ENCODE measurements at places on chromosomes 12 and 14. TPM values are rescaled to one million over a fixed set of nuclear protein-coding genes. Genes with fewer than 3 reads are reported as not detected.
A peak's percentile ranks its signal among the peaks of the same experiment; 100 is the strongest.

The KRT3 gene
- not detected for total RNA-seq

GRCh38 chr14:61269321-61270083, 11.6 kb downstream of the TMEM30B start:
- H3K27ac ChIP-seq = no peak overlapping the region
- peaks cover 4% of the 10 kb centered on the region for H3K4me1 ChIP-seq
- H3K27me3 ChIP-seq = peaks cover 6% of the 10 kb centered on the region
- H3K4me3 ChIP-seq = no peak overlapping the region
- no peaks in the 10 kb centered on the region for H3K36me3 ChIP-seq

DNA sequence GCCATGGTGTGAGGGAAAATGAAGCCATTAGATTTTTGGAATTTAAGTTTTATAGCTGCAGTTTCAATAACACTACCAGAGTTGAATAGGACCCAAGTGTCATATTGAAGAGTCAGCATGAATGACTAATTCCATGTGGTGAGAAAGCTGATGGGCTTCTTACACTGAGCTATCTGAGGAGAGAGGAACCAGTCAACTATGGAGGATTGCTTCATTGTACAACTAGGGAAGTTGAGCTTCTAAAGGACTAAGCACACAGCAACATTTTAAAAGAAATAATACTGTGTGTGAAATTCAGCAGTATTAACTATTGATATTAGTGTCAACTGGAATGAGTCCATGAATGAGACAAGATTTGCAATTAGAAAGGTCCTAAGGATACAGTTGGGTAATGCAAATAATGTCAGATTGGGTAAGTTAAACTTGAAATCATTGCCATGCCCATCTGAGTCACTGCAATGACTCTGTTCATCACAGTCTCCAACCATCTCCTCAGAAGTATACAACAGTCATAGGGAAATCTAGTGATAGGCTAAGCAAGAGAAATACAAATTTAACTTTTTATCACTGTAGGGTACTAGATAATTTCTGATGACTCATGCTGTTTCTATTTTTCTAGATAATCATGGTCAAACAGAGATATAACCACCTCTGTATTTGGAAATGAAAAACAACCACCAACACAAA, 394.2 kb downstream of the FSCB start:
- no peaks in the 10 kb centered on the region for H3K27me3 ChIP-seq
- H3K36me3 ChIP-seq = no peaks in the 10 kb centered on the region
- H3K4me1 ChIP-seq = no peaks in the 10 kb centered on the region
- H3K4me3 ChIP-seq = no peak overlapping the region
- DNase-seq = no peak

DNA sequence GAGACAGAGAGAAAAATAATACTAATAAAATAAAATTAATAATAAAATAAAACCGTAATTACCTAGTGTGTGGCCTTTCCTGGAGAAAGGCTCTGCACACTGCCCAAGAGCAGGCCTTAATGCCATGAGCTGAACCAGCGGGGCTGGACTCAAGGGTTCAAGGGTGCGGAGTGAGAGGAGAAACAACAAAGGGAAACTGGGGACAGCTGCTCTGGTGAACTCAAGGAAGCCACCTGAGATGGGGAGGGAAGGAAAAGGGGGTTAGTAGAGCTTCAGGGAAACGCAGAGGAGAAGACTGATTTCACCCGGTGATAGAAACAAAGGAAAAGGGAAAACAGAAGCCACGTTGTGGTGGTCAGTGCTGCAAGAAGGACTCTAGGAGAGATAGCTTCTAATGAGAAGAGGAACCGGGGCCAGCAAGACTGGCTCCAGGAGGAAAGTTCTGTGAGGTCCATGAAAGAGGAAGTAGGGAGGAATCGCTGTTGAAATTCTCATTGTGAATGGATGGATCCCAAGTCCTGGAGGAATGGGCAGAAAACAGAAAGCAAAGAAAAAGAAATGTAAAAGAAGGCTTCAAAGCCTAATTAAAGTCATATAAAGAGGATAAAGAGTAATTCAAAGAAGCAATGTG, 48.3 kb upstream of the BCL2L14 start:
- peaks cover 10% of the 10 kb centered on the region for H3K4me1 ChIP-seq
- DNase-seq = no peak
- H3K27me3 ChIP-seq = no peaks in the 10 kb centered on the region

DNA sequence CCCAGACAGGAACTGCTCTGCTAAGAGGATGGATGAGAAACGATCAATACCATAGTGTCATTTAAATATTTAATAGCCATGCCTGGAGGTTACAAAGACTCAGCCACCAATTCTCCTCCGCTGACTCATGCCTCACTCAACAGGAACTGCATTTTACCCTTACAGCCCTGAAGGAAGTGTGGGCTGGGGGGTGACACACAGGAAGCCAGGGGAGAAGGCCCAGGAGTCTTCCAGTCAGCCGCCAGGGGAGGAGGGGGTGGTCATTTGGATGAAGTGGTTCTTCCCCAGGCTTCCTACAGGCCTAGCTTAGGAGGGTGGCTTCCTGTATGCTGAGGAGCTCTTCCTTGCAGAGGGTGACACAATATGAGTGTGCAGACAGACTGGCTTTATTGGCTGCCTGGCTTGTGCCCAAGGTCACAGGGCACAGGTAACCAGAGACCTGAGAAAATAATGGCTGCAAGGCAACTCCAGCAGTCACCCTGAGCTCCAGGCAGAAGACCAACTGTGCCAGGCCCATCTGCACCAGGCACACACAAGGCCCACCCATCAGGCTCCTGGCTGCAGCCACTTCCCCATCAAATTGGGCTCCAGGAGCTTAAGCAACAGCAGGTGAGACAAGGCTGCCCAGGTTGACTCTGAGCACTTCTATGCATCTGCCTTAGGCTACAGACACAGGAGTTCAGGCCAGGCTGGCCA, 30.6 kb upstream of the RPLP0 start:
- H3K27me3 ChIP-seq = no peaks in the 10 kb centered on the region
- peaks cover 4% of the 10 kb centered on the region for H3K36me3 ChIP-seq
- H3K27ac ChIP-seq = peak overlapping the region; percentile 73
- no peak overlapping the region for H3K4me3 ChIP-seq

DNA sequence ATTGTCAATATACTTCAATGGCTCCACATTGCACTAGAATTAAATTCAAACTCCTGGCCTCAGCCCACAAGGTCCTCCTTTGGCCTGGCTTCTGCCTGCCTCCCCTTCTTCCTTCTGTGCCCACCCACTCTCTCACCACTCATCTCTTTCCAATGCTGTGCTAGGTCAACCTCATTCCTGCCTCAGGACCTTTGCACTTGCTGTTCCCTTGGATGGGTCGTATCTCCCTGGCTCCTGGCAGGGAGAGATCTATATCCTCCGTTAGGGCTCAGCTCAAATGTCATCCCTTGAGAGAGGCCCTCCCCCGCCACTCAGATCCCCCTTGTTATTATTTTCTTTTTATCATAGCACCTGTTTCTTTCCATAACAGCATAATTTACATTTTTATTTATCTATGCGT, 79.9 kb upstream of the LHX5 start:
- H3K27me3 ChIP-seq = no peaks in the 10 kb centered on the region
- no peak for DNase-seq

DNA sequence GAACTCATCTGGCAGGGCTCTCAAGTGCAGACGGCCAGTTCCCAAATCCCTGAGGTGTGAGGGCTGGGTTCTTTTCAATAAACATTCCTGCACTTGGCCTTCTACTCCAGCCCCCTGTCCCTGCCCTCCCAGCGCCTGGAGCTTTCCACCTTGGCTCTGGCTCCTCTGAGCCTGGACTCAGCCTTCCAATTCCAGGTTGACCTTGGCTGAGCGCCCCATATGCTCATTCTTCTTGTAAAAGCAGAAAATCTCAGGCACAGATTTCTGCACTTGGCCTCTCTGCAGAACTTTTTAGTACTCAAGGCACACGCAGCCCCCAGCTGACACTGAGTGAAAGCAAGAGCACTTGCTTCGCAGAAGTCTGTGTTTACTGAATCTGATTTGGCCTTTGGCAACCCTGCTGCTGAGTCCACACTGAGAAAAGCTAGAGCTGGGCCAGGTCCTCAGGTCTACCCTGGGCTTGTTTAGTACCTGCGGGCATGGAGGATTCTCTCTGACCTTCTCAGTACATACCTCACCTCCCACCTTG, 222.7 kb downstream of the MSRB3 start:
- H3K4me3 ChIP-seq = no peak overlapping the region
- peaks cover 6% of the 10 kb centered on the region for H3K27me3 ChIP-seq
- DNase-seq = no peak
- H3K36me3 ChIP-seq = no peaks in the 10 kb centered on the region

GRCh38 chr12:102067574-102068258, 5.9 kb upstream of the WASHC3 start:
- H3K27me3 ChIP-seq = no peaks in the 10 kb centered on the region
- H3K36me3 ChIP-seq = no peaks in the 10 kb centered on the region
- DNase-seq = no peak
- no peak overlapping the region for H3K4me3 ChIP-seq

- H3K4me3 ChIP-seq = peak within 1 kb of the TSS; percentile 59
- H3K36me3 ChIP-seq = no peaks in the 10 kb centered on the region
- H3K4me1 ChIP-seq = peaks cover 19% of the 10 kb centered on the region
- H3K27ac ChIP-seq = no peak within 1 kb of the TSS
- DNase-seq = peak; percentile 63
- H3K27me3 ChIP-seq = no peaks in the 10 kb centered on the region
These were observed at the start of gene FAR2 for GRCh38 chr12:29148911-29149690. FAR2 (plus strand) TSS chr12:29149278; CDS start chr12:29270450, 121,172 bp downstream.

The CLEC7A gene
- 7.7 TPM for total RNA-seq
